ENCODE measurements at places on chromosomes 2 and 18.

DNA sequence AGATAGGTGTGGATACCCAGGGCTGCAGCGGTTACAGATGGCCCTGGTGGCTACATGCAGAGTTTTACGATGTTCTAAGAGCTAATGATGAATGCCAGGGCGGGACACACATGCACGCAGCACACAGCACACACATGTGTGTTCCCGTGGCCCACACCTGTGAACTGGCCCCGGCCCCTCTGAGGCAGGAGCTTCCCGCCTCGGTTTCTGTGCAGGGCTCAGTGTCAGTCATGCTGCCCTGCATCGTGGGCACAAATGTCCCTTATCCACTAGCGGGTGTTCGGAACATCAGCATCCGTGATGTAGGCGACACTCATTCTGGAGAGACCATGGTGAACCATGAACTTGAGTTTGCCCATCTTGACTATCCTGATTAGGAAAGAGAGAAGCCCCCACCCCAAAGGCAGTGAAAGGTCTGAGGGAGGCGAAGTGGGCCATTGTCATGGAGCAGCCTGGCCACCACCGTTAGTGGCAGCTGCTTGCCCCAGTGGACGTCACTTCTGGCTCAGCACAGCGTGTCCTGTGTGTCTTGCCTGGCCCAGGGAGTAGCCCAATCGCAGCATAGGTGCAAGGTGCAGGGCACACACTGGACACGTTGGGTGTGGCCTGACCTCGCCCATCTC lies 43.8 kb downstream of the DCDC2C start:
- DNase-seq, result no peak

DNA sequence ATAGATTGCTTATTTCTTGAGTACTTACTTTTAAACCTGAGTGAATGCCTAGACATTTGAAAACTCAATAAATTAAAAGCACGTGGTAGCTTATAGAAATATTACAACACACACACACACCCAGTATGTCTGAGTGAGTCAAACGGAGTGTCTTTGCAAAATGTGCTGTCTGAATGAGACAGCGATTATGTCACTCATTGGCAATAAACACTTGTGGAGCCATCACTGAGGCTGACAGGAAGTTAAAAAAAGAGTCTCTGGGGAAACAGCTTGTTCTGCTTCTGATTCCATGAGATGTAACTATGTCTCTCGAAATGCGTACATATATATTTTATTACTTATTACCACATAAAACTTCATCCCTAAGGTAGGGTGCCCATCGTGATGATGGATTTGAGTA lies 22.3 kb upstream of the VPS4B start:
- peak; percentile 80 for DNase-seq

- DNase-seq, result no peak
Observed at GRCh38 chr2:14297340-14297739, 335.2 kb upstream of the LRATD1 start.

- DNase-seq, result no peak
Observed at GRCh38 chr18:70535041-70535440, 246.2 kb downstream of the SOCS6 start.

DNA sequence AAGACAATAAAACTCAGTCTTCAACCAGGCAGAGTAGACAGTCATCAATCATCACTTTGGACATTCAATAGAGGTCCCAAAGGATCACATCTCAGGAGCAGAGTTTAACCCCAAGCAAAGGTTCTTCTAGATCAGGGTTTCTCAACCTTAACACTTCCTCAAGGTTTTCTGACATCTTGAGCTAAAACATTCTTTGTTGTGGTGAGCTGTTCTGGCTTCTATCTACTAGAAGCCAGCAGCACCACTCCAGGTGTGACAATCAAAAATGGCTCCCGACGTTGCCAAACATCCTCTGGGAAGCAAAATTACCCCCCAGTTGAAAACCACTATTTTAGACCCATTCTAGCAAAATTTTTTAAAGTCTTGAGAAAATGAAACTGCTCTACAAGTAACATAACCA lies 22.0 kb downstream of the RTTN start:
- DNase-seq, result no peak

DNA sequence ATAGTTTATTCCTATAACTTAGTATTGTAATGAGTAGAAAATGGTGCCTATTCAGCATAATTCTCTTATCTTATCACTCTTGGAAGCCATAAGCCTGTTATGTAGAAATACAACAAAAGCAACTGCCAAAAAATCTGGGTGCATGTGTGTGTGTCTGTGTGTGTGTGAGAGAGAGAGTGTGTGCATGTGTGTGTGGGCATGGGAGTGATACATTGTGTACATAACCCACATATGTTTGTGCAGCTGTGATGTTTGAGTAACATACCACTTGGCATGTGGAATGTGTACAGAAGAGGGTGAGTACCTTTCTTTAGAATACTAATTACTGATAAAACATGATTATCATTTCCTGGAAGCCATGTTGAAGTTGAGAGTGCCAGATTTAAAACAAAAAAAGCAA lies 642.3 kb upstream of the SYT4 start:
- no peak for DNase-seq

- DNase-seq, result no peak
Observed at GRCh38 chr2:56590611-56591010, 406.8 kb downstream of the CCDC85A start.

DNA sequence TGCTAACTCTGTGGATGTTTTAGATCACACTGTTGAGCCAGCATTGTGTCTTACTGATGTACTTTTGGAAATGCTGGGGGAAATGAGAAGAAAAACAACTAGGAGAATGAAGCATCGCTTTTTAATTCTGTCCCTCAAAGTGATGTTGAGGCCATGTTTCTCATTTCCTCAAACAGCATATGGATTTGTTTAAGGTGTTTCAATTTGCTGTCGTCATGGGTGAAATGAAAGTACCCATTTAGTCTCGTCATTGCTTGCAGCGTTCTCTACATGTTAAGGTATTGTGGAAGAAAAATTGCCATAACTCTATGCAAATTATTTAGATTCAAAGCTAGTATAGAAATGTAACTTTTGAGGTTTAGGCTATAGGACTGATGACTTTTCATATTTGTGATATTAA lies 151.3 kb downstream of the KCTD1 start:
- DNase-seq, result no peak

DNA sequence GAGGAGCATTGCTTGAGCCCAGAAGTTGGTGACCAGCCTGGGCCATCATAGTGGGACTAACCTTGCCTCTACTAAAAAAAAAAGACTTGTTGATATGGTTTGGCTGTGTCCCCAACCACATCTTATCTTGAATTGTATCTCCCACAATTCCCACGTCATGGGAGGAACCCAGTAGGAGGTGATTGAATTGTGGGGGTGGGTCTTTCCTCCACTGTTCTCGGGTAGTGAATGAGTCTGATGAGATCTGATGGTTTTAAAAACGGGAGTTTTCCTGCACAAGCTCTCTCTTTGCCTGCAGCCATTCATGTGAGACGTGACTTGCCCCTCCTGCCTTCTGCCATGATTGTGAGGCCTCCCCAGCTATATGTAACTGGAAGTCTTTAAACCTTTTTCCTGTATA lies 47.0 kb downstream of the PROC start:
- DNase-seq, result no peak

DNA sequence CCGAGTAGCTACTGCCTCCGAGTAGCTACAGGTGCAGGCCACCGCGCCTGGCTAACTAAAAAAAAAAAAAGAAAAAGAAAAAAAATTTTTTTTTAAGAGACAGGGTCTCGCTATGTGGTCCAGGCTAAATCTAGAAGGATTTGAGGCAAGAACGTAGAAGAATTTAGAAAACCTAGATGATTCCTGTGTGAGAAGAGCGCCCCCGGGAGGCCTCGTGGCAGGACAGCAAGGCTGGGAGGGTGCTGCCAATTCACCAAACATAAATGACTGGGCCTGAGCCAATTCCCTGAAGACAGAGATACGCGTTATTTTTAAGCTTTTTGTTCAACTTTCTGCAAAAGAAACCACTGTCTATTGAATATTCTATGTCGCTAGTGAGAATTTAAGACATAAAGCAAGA lies 90.1 kb upstream of the TGFA start:
- DNase-seq, result peak; percentile 42

GRCh38 chr2:230691005-230691647 lies 21.5 kb upstream of the CAB39 start:
- peak; percentile 56 for DNase-seq

- DNase-seq, result no peak
Observed at GRCh38 chr2:18077231-18077630, 198.8 kb downstream of the KCNS3 start.

DNA sequence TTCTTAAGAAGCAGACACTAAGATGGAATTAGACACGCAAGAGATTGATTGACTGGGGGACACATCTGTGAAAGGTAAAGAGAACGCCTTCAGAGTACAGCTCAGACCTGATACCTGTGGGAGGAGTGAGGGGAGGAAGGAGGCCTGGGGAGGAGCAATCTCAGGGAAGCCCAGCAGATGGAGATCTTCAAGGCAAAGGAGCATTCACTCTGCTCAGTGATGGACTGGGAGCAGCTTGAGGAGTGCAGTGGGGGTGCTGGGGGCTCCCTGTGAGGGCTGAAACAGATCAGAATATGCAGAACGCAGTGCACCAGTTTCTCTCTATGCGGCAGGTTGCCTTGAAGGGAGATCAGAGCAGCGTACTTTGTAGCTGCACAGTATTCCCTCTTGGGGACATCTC lies 103.7 kb upstream of the ATP8B1 start:
- no peak for DNase-seq

- DNase-seq, result no peak
Observed at GRCh38 chr2:144452989-144453336, 67.0 kb downstream of the ZEB2 start.

GRCh38 chr2:140454717-140455116 lies 1674.5 kb upstream of the NXPH2 start:
- peak; percentile 78 for DNase-seq

DNA sequence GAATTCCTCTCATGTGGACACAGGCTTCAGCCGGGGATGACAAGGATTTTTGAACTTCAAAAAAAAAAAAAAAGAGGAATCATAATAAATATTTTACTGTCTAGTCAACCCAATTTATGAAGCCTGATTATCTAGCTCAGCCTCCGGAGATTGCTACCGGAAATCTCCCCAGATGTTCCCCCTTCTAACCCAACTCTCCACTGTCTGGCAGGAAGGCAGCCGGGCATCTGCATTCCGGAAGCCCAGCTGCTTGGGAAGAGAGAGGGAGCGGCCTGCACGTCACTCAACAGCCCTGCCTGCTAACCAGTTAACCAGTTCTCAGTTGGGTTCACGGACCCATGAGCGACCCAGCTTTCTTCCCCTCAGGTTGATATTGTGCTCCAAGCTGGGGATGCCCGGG lies 87.2 kb upstream of the POU3F3 start:
- DNase-seq, result peak; percentile 37

- DNase-seq, result no peak
Observed at GRCh38 chr2:152548111-152548875, 169.0 kb downstream of the PRPF40A start.

- DNase-seq, result no peak
Observed at GRCh38 chr2:173136599-173136998, 61.0 kb downstream of the MAP3K20 start.

- no peak for DNase-seq
Observed at GRCh38 chr2:109256111-109256510, 127.1 kb downstream of the SH3RF3 start.

GRCh38 chr2:203606051-203606450 lies 71.0 kb upstream of the RAPH1 start:
- no peak for DNase-seq

DNA sequence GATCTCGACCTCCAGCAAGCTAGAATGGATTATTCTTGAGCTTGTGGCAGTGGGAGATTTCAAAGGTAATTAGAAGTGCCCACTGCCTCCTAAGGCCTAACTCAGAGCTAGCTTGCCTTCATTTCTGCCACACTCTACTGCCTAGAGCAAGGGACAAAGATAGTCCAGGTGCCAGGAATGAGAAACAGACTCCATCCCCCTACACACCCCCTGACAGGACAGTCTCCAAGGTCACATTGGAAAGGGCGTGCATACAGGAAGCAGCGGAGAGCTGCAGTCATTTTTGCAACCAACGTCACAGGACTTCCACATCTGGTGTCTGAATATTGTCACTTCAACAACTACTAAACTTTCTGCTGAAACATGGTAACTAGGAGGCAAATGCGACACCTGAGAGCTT lies 101.0 kb upstream of the SH3BP4 start:
- no peak for DNase-seq

DNA sequence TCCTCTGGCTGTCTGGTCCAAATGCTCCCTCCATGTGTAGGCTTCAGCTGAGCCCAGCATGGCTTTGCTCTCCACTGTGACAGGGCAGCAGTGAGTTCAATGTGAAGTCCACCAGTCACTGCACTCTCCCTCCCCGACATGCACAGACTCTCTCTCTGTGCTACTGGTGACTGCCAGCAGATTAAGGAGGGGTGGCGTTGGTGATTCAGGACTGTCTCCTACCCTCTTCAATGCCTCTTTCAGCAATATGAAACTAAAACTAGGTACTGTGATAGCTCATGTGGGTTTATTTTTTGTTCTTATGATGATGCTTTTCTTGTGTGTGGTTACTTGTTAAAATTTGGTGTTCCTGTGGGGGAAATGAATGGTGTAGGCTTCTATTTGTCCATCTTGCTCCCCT lies 201.0 kb upstream of the RBMS1 start:
- DNase-seq, result no peak

DNA sequence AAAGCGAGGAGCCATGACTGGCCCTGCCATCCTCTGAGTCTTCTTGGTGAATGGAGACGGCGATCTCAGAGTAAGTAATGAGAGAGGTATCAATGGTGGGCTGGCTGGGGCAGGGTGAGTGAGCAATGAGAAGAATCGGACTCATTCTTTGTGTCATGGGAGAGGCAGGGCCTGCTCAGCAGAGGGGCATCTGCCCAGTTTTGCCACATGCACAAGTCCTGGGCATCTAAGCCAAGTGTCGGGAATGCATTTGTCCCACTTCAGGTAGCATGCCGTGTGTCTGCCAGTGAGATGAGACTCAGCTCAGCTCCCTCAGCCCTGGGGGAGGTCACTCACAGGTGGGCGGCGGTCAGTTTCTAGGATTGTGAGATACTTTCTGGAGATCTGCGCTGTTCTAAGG lies 791.0 kb upstream of the RAB6C start:
- DNase-seq, result no peak

DNA sequence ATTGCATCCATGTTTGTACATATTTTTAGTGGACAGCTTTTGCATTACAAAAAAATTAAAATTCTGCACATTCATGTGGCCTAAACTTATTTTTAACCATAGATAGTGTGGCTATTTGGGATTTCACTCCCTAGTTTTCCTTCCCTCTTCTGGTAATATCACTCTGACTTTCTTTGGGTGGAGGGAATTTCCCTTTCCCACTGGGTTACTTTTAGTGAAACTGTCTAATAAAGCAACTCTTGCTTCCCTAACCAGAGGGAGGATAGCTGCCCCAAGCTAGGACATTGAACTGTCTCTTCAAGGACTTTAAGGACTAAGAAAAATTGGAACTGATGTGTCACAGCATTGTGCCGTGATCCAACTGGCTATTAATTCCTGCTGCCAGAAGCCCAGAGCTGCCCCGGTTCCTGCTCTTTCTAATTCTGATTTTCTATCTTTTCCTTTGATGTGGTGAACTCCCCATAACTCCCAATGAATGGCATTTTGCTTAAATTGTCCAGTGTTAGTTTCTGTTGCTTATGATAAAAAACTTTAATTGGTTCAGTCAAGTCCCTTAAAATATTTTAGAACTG lies 20.0 kb upstream of the EFR3B start:
- no peak for DNase-seq
